ENCODE measurements at places on chromosomes 7 and 10. TPM values are rescaled to one million over a fixed set of nuclear protein-coding genes. Genes with fewer than 3 reads are reported as not detected.

GRCh38 chr7:37081436-37081835 lies 357.1 kb upstream of the AOAH start:
- DNase-seq, result peak; percentile 19

DNA sequence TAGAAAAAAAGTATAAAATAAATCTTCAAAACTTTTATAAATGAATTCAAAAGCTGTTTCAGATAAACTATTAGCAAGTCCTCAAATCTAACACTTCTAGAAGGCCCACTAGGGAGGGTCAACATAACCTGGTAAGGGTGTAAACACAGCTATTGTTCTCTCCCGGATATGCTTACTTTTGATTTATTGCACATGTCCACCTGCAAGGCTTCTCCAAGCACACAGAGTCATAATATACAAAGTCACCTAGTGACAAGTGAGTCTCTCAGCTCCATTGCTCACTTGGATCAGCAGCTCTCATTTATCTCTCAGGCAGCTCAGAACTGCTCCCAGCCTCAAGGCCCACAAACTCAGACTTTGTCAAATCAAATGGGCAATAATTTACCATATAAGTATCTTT lies 44.0 kb upstream of the COL1A2 start:
- no peak for DNase-seq

DNA sequence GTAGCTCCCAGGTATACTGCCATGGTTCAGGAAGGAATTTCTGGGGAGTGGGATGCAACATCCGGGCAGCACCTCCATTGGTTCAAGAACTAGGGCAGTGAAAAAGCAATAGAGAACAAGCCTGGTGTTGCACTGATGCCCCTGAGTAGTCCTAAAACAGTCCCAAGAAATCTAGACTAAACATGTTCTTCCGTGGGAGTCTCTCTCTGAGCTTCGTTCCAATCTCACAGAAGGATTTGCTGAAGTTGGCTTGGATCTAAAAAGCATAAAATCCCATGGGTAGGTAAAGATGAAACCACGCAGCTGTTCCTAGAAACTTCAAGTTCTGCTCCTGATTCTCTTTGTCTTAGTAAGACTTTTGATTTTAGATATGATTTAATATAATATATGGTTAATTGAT lies 154.5 kb downstream of the PLXDC2 start:
- DNase-seq, result no peak

GRCh38 chr7:153091477-153091876 lies 331.9 kb downstream of the ACTR3B start:
- DNase-seq, result no peak

- no peak for DNase-seq
Measured at GRCh38 chr10:21264271-21264670, 261.2 kb downstream of the SKIDA1 start.

GRCh38 chr10:11871466-11871865 lies 48.3 kb downstream of the PROSER2 start:
- no peak for DNase-seq

GRCh38 chr10:128463991-128464760 lies 338.0 kb upstream of the MKI67 start:
- DNase-seq, result peak; percentile 7

GRCh38 chr7:13466874-13467547 lies 522.5 kb downstream of the ETV1 start:
- DNase-seq, result no peak

- DNase-seq, result no peak
Measured at GRCh38 chr7:42522227-42522991, 285.4 kb upstream of the GLI3 start.

GRCh38 chr10:110620398-110620719 lies 23.8 kb upstream of the RBM20 start:
- no peak for DNase-seq

- DNase-seq, result no peak
Measured at GRCh38 chr7:111067682-111068081, 23.2 kb upstream of the LRRN3 start.

GRCh38 chr7:157043745-157044144 lies 33.3 kb upstream of the MNX1 start:
- DNase-seq, result peak; percentile 55

DNA sequence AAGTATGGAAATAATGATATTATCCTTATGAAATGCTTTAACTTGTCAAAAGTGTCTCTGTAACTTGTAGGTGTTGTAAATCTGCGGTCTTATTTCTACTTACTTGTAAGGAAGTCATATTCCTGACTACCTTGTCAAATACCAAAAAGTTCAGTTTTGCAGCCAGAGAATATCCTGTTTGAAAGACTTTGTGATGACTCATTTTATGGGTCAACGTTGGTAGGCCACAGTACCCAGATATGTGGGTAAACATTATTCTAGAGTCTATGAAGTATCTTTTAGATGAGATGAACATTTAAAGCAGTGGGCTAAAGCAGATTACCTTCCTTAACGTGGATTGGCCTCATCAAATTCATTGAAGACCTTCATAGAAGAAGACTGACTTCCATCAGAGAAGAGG lies 195.3 kb downstream of the PPP1R9A start:
- DNase-seq, result no peak

- no peak for DNase-seq
Measured at GRCh38 chr10:24080207-24080606, 128.7 kb upstream of the KIAA1217 start.

DNA sequence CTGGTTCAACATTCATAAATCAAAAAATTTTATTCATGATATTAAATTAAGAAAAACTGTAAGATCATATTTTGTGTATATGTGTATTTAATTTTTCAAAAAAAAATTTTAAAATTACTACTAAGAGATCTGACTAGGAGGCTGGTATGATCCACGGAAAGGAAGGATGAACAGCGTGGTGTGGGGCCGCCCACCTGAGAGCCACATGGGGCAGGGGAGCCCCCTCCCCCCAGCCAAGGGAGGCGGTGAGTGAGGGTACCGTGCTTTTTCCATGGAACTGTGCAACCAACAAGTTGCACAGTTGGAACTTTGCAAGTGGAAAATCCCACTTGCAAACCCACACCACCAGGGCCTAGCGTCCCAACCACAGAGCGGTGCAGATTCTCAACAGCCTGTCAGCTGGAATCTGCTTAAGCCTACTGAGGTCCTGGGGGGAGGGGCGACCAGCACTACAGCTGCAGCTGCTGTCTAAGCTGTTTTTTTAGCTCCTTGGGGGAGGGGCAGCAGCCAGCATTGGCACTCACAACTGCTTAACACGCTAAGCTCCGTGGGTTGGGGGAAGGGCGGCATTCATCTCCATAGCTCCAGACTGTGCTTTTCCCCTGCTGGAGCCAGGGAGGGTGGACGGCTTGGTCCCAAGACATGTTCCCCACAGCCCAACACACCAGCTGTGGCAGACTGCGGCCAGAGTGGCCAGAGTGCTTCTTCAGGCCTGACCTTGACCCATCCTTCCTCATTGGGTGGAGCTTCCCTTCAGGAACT lies 94.2 kb upstream of the IGFBP3 start:
- DNase-seq, result peak; percentile 77

DNA sequence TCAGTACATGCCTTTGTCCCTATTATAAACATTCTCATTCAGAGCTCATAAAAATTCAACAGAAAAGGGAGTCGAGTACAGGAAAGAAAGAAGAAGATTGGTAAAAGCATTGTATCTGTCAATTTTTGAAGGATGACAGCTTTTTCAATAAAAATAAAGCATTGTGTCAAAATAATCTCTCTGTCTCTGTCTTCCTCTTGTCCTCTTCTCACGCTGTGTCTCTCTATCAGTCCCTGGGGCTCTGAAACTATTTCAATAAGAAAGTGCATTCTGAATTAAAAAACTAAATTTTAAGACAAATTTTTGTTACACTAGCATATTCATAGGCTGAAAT lies 248.4 kb downstream of the TNS3 start:
- no peak for DNase-seq

GRCh38 chr10:78319371-78319770 lies 285.7 kb downstream of the RPS24 start:
- no peak for DNase-seq

DNA sequence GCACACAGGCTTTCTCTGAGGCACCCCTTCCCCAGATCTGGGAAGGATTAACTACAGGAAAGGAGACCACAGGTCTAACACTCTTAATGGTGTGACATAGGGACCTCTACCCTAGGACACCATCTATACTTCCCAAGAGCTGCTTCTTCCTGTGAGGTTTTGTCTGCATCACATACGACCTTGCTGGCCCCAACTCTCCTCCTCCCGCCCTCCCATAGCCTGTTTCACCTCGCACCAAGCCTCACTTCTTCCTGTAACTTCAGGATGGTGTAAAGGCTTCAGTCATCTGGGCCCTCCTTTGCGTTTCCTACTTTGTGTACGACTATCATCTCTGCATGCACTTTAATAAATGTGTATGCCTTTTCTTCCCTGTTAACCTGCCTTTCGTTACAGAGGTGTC lies 274.3 kb downstream of the KLF6 start:
- no peak for DNase-seq

GRCh38 chr10:12214763-12215218 lies 18.8 kb downstream of the CDC123 start:
- DNase-seq, result peak; percentile 40

GRCh38 chr7:11300241-11300640 lies 326.6 kb downstream of the PHF14 start:
- no peak for DNase-seq

CTBP2 gene
- 37.3 TPM for polyA plus RNA-seq

NODAL gene
- polyA plus RNA-seq, result 0.29 TPM

SCD gene
- polyA plus RNA-seq, result 19.7 TPM

LSM8 gene
- polyA plus RNA-seq, result 38.8 TPM

HDAC9 gene
- 15.2 TPM for polyA plus RNA-seq

ACTL6B gene
- not detected for polyA plus RNA-seq

COL28A1 gene
- polyA plus RNA-seq, result 0.90 TPM

HTR5A gene
- not detected for polyA plus RNA-seq

NUTM2A gene
- 1.9 TPM for polyA plus RNA-seq

PPP1R17 gene
- polyA plus RNA-seq, result not detected

OR9A2 gene
- polyA plus RNA-seq, result not detected

CADPS2 gene
- 3.1 TPM for polyA plus RNA-seq

Data from muscle of back (tissue), 13 donors.